ENCODE measurements at places on chromosomes 5 and 9.

GRCh38 chr5:41843456-41844370 is 26.5 kb downstream of the OXCT1 start:
- DNase-seq = no peak

DNA sequence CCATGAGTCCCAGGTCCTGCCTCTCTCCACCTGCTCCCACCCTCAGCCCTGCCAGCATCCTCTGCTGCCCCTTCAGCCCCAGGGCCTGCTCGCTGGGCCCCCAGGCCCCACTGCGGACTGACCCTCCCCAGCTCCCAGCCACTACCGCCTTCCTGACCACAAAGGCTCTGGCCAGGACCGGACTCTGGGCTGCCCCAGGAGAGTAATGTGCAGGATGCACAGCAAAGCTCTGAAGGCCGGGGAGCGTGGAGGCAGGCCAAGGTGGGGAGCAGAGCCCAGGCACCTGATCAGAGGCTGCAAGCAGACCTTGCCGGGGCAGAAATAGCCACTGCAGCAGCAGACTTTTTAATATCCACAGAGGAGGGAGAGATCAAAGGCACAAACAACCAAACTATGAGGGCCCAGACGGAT is 27.9 kb downstream of the IPPK start:
- DNase-seq = no peak

GRCh38 chr9:86807367-86807976 is 139.8 kb downstream of the GAS1 start:
- no peak for DNase-seq

GRCh38 chr5:110807169-110807568 is 68.4 kb downstream of the SLC25A46 start:
- no peak for DNase-seq

- no peak for DNase-seq
Observed at GRCh38 chr5:55933377-55934114, 61.2 kb downstream of the IL6ST start.

DNA sequence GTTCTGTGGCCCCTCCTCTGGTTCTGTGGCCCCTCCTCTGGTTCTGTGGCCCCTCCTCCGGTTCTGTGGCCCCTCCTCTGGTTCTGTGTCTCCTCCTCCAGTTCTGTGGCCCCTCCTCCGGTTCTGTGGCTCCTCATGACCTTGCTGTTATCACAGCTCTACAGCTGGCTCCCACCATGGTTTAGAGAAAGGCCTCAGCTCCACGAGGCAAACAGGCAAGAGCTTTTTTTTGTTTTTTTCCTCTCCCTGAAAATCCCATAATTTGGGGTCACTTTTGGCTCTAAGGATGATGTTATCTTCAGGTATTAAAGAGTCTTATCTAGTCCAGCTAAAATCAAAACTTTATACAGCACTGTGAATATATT is 31.8 kb downstream of the C5orf15 start:
- no peak for DNase-seq

- DNase-seq = no peak
Observed at GRCh38 chr5:10275991-10276390, 25.9 kb downstream of the CCT5 start.

GRCh38 chr5:173242675-173243121 is 7.7 kb upstream of the NKX2-5 start:
- DNase-seq = no peak

- DNase-seq = no peak
Observed at GRCh38 chr9:35910613-35911359, 1.5 kb downstream of the SPAAR start.

DNA sequence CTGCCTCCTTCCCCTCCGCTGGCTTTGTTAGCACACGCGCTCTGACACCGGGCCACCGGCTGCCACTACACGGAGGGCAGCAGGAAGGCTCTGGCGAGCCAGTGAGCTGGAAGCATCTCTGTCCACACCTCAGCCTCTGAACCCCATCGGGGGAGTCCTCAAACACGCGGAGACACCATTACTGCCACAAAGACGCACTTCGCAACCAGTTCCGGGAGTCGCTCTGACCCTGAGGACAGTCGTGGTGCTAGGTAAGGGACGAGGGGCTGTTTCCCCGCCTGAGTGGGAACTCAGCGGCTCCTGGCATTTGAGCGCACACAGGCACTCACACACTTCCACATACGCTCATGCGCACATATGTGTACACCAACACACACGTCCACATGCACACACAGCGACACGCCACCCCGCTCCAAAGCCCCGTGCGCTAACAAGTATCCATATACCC is 160.0 kb downstream of the C9orf152 start:
- no peak for DNase-seq

DNA sequence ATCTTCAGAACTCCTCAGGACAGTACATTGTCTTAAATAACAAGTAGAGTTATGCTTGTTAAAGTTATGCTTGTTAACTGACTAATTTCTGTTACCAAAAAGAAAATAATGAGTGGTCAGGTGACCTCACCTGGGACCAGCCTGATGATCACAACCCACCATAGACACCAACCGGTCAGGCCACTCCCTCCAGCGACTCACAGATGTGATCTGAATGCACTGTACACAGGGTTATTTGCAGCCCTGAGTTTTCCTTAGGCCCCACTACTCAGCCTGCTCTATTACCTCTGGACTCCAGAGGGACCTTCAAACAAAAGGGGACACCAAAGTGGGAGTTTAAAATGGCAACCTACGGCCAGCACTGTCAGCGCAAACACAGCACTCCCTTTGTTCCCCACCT is 55.3 kb downstream of the ARSB start:
- no peak for DNase-seq

DNA sequence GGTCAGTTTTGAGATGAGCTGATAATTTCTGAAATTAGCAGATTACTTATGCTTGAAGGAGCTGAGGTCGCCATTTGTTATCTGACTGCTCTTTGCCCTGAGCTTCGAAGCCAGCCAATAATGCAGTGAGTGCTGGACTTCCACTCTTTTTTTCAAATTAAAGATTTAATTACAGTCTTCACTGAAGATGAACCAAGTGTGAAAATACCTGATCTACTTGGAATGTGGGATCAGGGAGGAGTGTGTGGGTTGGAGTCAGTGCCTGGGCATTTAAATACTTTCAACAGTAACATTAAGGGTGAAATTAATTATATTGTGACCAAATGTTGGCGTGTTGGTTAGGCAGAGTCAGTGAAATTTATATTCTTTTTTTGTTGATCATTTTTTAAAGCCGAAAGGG is 23.9 kb upstream of the DMRT3 start:
- DNase-seq = no peak

GRCh38 chr9:137319739-137320551 is 17.9 kb upstream of the NRARP start:
- DNase-seq = no peak

DNA sequence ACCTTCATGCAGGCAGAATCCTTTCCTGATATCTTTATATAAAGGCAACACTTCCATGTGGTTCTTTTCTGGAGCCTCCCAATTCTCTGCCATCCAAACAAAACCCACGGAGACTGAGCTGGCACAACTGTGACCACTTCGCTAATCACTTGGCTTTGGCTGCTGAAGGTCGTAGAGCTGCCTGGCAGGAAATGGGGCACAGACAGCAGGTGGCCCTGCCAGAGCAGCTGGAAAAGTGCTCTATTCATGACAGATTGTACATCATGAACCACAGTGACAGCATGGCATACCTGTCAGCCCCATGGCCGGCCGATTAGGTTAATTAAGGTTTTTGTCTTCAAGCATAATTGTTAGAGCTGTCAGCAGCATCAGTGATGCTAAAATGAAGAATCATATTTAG is 141.9 kb upstream of the ANKRD55 start:
- no peak for DNase-seq

GRCh38 chr5:95759634-95760033 is 28.5 kb downstream of the RHOBTB3 start:
- DNase-seq = no peak

DNA sequence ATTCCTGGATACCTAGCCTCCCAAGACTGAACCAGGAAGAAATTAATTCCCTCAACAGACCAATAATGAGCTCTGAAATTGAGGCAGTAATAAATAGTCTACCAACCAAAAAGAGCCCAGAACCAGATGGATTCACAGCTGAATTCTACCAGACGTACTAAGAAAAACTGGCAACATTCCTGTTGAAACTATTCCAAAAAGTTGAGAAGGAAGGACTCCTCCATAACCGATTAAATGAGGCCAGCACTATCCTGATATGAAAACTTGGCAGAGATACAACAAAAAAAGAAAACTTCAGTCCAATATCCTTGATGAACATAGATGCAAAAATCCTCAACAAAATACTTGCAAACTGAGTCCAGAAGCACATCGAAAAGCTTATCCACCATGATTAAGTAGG is 392.5 kb upstream of the GRAMD2B start:
- no peak for DNase-seq

GRCh38 chr9:21679432-21679831 is 123.0 kb upstream of the MTAP start:
- no peak for DNase-seq

DNA sequence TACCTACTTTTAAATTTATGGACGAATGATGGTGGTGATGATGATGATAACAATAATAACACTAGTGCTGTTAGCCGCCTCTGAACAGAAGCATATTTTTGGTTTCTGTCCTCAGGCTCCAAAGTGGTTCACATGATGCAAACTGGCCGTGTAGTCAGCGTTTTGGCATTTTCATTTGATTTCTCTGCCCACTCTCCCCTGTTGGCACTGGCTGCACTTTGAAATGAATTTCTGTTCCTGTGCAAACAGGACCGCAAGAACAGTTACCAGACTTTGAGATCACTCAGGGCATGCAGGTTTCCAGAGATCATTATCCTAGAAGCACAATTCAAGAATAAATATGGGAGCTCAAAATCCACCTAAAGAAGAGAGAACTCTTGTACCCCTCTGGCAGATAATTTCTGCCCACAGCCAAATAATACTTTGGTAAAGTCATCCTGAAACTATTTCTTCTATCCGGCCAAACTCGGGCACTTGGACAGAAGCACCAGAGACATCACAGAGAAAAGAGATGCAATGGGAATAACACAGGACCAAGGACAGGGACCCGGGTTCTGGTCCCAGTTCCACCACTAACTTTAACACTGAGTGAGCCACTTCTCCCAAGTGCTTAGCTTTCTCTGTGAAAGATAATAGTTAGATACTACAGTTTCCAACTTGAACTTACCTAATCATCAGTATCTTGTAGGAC is 201.7 kb upstream of the PTGER4 start:
- DNase-seq = no peak

DNA sequence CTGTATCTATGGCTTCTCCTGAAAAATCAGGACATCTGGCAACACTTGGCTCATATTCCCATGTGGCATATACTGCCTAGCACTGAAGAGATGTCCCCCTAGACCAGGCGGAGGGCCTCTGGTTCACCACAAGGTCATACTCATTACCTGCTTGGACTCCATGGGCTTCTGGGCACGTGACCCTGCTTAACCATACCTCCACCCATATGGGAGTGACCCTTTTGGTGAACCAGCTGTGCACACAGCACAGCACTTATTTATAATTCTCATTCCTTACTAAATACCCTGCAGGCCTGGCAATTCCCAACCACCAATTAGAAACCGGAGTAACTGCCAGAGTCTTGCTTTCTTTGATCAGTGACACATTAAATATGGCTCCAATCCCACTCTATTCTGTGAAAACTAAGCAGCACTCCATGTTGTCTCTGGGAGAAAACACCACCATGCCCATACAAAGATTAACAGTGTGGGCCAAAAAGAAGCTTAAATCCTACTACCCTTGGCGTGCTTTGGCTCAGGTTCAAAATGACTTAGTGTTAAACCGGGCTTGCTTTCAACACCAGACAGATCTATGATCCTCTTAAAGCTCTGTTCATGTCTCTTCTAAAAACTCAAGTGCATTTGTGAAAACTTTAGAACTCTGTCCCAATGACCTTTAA is 57.7 kb downstream of the MTMR12 start:
- DNase-seq = no peak

DNA sequence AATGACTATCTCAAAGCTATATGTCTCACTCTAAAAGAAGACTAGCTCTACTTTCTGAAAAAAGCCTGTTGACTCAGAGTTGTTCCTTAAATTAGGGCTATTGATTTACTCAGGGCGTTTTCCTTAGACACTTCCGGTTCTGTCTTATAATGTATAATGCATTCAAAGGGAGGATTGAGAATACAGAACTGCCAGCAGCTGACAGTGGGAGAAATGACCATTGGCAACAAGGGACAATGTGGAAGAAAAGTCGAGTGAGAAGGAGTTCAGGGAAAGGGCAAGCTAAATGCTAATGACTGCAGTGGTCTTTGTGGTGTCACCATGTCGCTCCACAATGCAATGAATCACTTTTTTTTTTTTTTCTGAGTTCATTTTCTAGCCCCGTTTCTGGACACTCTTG is 65.7 kb upstream of the ANKH start:
- no peak for DNase-seq

Data from activated CD8-positive, alpha-beta memory T cell treated with anti-CD3 and anti-CD28 coated beads for 4 hours (primary cell).